ENCODE measurements at places on chromosomes 12 and 14.
A peak's percentile ranks its signal among the peaks of the same experiment; 100 is the strongest.

DNA sequence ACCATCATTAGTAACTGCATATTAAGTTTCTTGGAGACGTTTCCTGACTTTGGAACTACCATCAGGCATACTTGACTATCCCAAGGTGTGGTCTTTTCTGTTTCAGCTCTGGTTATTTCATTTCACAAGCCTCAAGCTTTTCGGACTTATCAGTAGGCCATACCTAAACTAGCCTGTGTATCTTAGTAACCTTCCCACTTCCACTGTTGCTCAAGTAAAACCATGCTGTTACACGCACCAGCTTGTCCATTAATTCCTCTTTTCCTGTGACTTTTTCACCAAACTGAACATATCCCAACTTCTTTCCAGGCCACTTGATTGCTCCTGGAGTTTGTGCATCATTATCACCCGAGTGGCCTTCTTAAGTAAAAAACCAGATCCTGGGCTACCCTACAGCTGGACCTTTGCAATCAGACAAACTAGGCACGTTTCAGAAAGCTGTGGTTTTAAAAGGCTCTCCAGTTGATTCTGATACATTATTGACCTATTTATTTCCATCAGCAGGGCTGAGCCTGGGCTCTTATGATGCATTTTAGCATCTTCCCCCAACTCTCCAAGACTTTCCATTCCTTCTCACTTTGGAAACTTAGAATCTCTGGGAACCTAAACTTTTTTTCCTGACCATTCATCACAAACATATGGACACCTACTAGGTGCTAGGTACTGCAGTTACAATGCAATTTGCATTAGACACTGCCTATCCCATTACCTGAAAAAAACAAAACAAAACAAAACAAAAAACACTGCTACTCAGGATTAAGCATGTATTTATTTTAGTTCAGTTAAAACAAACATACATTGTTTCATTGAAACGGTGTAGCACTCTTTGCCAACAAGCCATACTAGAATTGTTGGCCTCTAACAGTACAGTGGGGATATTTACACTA, 14.9 kb downstream of the SLC38A2 start:
- peak; percentile 85 for DNase-seq

GRCh38 chr12:68304626-68305025, 27.5 kb downstream of the MDM1 start:
- DNase-seq: peak; percentile 25

- DNase-seq: no peak
These were observed 1474.1 kb upstream of the SEL1L start for GRCh38 chr14:83007641-83008225.

DNA sequence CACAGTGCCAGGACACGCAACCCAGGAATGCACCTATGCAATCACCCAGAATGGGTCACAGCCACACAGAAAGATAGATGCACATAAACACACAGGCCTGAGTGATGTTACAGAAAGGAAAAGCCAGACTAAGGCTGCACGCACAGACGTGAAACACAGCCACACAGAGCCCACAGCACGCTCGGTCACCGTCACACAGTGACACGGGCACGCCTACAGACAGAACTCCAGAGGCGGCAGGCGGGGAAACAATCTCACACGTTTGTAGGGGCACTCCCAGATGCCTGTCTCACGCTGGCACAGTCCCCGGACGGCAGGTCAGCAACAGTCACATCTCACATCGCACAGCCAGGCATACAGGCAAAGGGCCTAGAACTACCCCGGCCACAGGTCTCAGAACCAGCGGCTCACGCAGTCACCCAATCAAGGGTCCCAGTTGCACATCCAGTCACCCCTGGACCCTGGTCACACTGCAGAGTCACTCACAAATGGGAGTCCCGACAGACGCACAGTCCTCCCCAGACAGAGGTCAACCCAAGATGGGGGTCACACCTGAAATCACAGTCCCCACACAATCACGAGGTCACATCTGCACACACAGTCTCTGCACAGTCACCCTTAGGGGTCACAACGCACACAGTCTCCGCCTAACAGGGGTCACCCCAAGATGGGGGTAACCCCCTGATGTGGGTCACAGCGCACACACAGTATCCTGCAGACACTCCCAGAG, 790 bp downstream of the SSH1 start:
- peak; percentile 68 for DNase-seq

- no peak for DNase-seq
These were observed 112.7 kb downstream of the SLC16A7 start for GRCh38 chr12:59708484-59708883.

- no peak for DNase-seq
These were observed 65.4 kb upstream of the DDX11 start for GRCh38 chr12:31008241-31008761.

- DNase-seq: peak; percentile 80
These were observed 148.1 kb downstream of the TSPAN9 start for GRCh38 chr12:3225154-3225795.

- DNase-seq: peak; percentile 61
These were observed 142.8 kb downstream of the LRFN5 start for GRCh38 chr14:41749429-41749828.

- DNase-seq: peak; percentile 2
These were observed 101.3 kb downstream of the PTPRO start for GRCh38 chr12:15423629-15424028.

GRCh38 chr12:29286081-29286790, 94.7 kb downstream of the ERGIC2 start:
- peak; percentile 37 for DNase-seq

DNA sequence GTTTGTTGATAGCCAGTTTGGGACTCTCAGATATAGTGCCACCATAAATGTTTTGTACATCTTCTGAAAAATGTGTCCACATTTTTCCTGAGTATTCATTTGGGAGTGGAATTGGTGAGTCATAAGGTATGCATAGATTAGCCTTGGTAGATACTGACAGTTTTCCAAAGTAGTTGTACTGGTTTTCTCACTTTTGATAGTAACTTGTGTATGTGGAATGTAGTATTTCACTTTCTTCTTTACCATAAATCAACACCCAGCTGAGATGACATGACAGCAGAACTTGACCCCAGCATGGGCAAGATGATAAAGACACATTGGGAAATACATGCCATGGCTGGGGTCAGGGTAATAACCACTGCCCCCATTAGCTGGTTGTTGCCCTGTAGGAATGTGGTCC, 5.4 kb downstream of the FBXW8 start:
- DNase-seq: peak; percentile 50

- DNase-seq: no peak
These were observed 38.2 kb downstream of the DCAF5 start for GRCh38 chr14:69114763-69115162.

GRCh38 chr14:39416072-39416471, 16.2 kb downstream of the FBXO33 start:
- DNase-seq: no peak

GRCh38 chr12:82848845-82849244, 162.1 kb downstream of the TMTC2 start:
- no peak for DNase-seq

GRCh38 chr14:96808619-96809406, 11.6 kb downstream of the VRK1 start:
- no peak for DNase-seq

GRCh38 chr14:63478010-63478409, 65.2 kb downstream of the PPP2R5E start:
- no peak for DNase-seq

DNA sequence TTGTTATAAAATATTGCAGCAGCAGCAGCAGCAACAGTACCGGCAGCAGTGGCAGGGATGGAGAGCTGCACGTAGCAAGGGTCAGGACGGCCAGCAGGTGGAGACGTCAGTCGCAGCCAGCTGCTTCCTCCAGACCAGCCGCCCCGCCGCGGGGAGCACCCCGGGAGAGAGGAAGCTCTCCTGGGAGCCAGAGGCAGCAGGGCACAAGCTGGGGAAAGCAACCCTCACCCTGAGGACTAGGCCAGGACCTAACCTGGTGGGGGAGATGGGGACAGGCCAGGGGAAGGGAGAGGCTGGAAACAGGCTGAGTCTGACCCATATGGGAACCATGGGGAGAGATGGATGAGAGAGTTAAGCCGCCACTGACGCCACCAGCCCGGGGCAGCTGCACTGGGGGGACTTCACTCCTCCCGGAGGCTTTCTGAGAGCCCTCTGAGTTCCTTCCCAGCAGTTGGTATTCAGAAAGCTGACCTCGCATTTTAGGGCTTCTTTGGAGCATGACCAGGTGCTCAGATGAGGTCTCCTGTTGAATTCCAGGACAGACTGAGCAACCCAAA, 56.3 kb downstream of the SPTB start:
- peak; percentile 82 for DNase-seq

DNA sequence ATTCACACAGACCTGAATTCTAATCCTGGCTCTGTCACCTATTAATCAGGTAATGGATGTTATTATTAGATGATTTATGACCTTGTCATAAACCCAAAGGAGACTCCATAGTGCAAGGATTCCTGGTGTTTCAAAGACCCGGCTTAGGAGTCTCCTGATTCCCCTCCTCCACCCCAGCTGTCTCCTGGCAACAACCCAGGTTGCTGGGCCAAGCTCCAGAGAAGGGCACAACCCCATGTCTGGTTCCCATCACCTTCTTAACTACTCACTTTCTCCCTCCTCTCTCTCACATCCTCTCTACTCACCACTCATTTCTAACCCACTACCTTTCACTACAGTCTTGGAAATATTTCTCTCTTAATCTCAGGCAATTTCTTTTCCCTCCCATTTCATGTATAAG, 41.6 kb downstream of the RHOJ start:
- peak; percentile 23 for DNase-seq

DNA sequence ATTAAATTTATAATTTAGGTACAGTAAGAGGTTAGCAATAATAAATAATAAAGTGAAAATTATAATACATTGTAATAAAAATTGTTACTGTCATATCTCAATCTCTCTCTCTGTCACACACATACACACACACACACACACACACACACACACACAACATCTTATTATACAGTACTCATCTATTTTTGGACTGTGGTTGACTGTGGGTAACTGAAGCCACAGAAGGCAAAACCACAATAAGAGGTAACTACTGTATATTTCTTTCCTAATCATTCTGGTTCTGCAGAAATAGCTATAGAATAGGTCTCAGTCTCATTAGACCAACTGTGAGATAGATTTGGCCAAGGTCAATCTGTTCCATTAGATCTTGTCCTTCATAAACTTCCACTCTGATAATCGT, 33.1 kb upstream of the PTPRO start:
- DNase-seq: no peak

GRCh38 chr14:104229534-104230055, 91.2 kb downstream of the KIF26A start:
- DNase-seq: no peak

GRCh38 chr12:31323391-31324115, 2.4 kb downstream of the SINHCAF start:
- peak; percentile 22 for DNase-seq

DNA sequence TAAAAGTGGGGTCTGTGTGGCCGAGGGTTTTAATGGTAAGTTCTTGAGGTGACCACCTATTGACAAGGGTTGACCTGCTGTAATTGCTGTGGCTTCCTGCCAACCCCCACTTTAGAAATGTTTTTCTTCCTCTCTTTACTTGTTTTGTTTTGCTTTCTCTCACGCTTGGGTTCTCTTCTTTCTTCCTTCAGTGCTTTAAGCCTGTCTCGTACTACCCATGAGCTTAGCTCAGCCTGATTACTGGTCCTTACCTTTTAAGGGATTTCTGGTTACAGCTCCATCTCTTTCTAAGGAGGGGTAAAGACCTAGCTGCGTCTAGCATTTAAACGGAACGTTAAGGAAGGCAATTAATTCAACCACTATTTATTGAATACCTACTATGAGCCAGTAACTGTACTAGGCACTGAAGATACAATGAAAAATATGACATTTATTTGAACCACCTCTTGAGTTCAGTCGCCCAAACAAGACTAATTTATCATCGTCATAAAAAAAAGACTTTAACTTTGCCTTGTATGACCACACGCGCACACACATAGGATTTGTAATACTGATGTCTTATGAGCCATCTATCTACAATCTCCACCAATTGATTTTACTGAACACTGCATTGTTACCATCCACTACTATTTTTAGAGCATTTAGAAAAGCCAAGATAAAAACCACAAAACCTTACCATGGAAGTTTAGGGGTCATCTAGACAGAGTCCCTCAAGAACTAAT, 888 bp upstream of the PPP1R12A start:
- peak; percentile 48 for DNase-seq

- DNase-seq: peak; percentile 54
These were observed 1.1 kb downstream of the GXYLT1 start for GRCh38 chr12:42143452-42144157.

- DNase-seq: peak; percentile 4
These were observed 31.8 kb downstream of the ATXN3 start for GRCh38 chr14:92074555-92074954.

- peak; percentile 56 for DNase-seq
These were observed 1.4 kb upstream of the KCNK13 start for GRCh38 chr14:90060312-90060964.

GRCh38 chr12:123891011-123891410, 81.6 kb downstream of the CCDC92 start:
- no peak for DNase-seq

DNA sequence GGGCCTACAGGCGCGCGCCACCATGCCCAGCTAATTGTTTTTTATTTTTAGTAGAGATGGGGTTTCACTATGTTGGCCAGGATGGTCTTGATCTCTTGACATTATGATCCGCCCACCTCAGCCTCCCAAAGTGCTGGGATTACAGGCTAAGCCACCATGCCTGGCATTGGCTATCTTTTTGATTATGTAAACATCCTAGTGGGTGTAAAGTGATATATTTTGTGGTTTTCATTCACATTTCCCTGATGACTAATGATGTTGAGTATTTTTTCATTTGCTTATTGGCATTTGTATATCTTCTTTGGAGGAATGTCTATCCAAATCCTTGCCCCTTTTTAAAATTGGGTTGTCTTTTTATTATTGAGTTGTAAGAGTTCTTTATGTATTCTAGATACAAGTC, 16.3 kb downstream of the CREBL2 start:
- DNase-seq: peak; percentile 48

GRCh38 chr14:98692832-98693231, 579.2 kb downstream of the BCL11B start:
- DNase-seq: no peak

- peak; percentile 74 for DNase-seq
These were observed 174.0 kb downstream of the ITPR2 start for GRCh38 chr12:26658991-26659390.

- DNase-seq: no peak
These were observed 294.4 kb downstream of the NELL2 start for GRCh38 chr12:44581642-44582242.

DNA sequence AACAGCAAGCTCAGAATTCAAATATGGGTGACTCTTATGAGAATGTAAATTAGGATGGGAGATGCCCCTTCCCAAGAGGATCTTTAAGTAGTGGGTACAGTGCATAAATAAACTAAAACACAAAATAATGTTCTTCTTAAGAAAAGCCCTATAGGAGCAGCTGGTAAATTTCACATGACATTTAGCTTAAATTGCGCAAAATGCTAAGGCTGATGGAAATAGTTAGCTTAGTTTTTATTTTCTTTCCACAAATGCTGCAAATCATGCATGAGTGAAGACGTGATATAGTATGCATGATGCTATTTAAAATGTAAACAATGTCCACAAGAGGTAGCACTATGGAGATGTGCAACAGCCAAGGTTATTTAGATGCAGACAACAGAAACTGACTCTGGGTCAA, 328.1 kb downstream of the ATP23 start:
- no peak for DNase-seq

GRCh38 chr12:2638273-2639019, 156.3 kb upstream of the FKBP4 start:
- no peak for DNase-seq
